ENCODE measurements at places on chromosomes 11 and 22.
A peak's percentile ranks its signal among the peaks of the same experiment; 100 is the strongest.

GRCh38 chr11:43895601-43896000 is 15.0 kb downstream of the ALKBH3 start:
- DNase-seq = no peak

DNA sequence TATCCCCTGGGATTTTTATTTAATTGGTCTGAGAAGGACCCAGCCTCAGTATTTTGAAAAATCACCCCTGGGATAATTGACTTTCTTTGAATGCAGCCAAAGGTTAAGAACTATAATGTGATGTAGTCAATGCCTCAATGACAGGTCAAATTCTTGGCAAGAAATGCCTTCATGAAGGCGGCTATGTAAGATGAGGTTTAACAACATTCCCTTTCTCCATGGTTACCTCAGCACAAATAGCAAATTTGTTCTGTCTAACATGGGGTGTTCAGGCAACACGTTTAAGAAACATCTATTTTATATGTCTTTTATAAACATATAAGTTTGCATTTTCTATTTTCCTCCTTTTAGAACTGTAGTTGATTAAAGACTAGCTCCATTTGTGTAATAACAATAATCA is 5.3 kb downstream of the SLN start:
- DNase-seq = no peak

DNA sequence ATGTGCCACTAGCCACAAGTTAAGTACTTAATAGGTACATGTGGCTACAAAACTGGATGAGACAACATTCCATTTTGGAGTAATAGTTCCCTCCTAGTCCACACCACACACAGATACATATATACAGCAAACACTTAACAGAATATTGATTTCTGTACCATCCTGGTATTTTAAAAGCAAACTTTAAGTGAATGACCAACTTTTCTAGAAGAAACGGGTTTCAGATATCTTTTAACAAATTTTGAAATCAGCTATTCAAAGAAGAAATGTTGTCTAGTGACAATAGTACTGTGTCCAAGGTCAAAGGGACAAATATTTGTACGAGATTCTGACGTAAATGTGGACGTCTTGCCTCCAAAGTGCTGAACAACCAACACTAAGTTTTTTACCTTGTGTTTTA is 12.3 kb upstream of the CARD16 start:
- no peak for DNase-seq

DNA sequence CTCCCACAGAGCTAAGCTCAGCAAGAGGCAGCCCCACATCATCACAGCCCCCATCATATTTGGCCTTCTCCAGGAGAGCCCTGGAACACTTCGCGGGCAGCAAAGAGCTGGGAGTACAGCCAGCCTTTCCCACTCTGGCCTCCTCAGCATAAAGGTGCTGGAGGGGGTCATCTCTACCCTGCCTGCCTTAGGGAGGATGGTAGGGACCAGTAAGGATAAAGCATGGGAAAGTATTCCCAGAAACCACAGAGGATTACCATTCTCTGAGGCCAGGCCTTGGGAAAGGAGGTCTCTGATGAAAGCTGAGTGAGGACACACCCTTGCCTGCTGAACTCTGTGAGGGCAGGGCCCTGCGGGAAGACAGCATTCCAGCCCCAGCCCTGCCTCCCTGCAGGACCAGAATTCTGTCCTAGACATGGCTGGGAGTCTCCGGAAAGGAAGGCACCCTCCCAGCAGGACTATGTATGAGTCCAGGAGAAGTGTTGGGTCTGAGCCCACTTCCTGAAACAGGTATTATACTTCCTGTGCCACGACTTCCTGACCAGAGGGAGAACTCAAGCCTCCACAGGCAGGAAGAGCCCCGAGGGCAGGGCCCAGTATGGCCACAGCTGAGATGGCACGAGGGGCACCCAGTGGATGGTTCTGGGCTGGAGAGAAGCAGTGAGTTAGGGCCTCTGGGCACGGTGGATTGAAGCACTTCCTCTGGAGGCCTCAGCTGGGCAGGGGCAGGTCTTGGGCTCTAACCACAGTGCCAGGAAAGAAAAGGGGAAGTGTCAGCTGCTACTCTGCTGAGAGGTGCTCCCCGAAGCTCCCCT is 12.9 kb upstream of the CASTOR1 start:
- no peak for DNase-seq

DNA sequence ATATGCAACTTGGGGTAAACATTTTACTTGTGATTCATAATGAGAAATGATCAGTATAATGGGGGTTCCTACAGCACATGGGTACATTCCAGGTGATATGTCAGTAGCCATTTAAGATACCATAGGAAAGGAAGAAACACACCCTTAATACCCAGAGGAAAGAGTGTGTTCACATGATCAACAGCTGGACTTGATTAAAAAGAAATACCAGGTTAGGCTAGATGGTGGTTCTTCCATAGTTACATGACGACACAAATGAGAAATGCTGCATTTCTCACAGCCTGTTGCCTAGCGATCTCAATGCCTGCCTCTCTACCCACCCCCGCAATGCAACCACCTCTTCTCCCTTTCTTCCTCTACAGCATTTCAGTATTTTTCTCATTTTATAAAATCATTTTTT is 96.8 kb downstream of the TTC28 start:
- DNase-seq = no peak

DNA sequence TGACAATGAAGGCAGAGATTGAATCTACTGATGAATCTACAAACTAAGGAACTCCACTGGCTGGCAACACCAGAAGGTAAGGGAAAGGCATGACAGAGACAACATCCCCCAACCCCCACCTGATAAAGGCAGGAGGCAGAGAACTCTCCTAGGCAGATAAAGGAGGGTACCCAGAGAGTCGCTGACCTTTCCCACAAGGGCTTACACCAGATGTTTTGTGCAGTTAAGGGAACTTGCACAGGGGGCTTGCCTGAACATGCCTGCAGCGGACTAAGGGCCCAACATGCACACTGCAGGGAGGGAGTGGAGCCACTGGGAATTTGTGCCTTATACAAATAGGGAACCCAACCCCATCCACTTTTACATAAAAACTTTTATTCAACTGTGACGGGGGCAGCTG is 1996.9 kb upstream of the RAG2 start:
- no peak for DNase-seq

DNA sequence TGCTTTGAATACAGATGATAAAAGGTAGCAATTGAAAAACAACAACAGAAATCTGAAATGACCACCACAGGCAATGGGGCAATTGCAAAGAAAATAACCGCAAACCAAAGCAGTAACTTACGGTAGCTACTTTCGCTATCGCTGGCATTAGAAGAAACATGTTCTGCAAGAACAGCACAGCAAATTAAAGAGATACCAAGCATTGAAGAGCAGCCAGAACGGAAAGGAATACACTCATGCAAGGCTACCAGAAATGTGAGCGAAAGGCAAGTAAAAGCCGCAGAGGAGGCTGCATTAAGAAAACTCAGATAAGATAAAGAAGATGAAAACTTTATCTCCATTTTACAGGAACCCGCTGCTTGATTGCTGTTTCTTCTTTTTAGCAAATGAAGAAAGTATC is 194.1 kb upstream of the CCDC90B start:
- DNase-seq = no peak

DNA sequence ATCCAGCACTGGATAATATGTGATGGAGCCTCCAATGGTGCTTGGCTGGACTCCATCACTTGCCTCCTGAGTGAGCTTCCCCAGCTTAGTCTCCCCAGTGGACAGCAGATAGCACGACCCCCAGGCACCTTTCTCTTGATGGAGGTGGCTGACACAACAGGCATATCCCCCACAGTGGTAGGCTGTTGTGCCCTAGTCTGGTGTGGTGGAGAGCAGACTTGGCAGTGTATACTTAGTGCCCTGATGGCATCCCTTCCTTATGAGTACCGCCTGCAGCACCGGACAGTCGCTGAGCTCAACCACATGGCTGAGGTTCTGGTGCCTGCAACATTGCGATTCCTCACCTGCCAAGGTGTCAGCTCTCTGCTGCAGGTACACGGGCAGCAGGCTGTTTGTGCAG is 50.1 kb downstream of the DNHD1 start:
- DNase-seq = no peak

- no peak for DNase-seq
These were observed 33.8 kb upstream of the APOA1 start for GRCh38 chr11:116871248-116871647.

DNA sequence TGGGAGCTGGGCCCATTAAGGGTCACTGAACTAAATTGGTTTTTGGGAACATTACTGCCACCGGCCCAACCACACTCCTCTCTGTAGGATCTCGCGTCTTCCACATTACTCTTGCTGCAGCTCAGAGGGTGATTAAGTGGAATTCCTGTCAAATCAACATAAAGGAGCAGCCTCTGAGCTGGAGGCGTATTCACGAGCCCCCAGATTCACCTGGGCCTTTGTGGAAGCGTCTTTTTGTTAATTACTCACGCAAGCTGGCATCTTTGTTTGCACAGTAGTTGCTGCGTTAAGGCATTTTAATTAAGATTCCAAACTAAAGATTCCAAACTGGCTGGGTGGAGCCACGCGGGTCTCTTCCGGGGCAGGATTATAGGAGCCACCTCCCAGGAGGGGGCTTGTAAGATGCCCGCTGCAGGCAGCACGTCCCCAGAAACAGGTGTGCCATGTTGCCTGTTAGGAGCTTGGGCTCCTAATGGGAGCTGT is 21.5 kb upstream of the RFPL3 start:
- DNase-seq = no peak

DNA sequence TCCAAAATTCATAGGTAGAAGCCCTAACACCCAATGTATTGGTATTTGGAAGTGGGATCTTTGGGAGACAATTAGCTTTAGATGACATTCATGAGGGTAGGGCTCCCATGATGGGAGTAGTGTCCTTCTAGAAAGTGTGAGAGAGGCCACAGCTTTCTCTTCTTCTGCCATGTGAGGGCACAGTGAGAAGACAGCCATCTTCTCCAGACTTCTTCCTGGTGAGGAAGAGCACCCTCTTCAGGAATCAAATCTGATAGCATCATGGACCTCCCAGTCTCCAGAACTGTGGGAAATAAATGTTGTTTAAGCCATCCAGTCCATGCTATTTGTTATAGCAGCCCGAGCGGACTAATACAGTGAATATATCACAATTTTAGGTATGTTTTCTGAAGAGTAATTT is 96.9 kb downstream of the CNTN5 start:
- peak; percentile 5 for DNase-seq

GRCh38 chr11:10329356-10329755 is 24.5 kb downstream of the ADM start:
- no peak for DNase-seq

- DNase-seq = no peak
These were observed 18.8 kb upstream of the AMPD3 start for GRCh38 chr11:10436224-10436623.

DNA sequence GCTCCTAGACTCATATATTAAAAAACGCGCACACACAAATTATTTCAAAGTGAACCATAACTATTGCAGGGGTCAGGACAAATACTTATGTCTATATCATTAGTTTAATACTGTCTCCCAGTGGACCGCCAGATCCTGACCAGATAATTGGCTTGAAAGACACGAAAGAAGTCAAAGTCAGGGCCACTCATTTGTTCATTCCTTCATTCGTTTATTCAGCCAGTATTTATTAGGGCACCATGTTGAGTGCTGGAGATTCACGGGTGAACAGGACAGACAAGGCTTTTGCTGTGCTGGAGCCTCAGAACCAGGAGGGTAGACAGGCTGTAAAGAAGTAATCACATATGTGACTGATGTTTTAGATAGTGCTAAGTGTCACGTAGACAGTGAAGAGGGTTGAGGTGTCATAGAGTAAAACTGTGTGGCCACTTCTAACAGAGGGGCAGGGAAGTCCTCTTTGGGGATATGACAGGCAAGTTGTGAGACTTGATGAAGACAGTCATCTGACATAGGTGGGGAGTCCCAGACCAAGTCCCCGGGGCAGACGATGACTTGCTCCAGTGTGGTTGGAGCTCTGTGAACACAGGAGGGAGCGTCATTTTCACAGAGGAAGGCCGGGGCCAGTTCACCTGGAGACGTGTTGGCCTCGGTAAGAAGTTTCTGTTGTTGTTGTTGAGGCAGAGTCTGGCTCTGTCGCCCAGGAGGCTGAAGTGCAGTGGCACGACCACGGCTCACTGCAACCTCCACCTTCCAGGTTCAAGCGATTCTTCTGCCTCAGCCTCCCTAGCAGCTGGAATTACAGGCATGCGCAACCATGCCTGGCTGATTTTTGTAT is 25.9 kb downstream of the RBX1 start:
- DNase-seq = no peak

DNA sequence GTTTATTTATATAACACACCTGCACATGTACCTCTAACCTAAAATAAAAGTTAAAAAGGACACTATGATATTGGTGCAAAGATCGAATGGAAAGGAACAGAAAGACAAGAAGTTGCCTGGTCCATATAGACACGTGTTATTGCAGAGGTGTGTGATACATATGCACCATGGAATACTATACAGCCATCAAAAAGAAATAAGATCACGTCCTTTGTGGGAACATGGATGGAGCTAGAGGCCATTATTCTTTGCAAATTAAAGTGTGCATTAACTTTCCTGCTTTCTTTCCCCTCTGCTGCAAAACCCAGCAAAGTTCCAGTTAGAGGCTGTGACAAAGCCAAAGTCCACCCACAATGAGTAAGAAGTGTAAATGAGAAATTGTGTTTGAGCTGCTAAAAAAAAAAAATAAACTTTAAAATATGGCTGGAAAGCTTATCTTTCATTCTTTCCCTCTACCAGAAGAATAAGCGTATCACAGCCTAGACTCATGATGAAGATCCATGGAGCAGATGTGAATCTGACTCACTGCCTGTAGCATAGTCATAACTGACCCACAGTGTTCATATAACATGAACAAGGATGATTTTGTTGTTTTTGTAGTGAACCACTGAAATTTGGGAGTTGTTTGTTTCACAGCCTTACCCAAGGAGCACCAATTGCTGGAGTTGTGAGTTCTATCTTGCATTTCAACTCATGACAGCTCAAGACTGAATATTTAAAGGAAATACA is 9.6 kb downstream of the OR52K1 start:
- DNase-seq = no peak

- DNase-seq = peak; percentile 38
These were observed 525 bp downstream of the DGCR2 start for GRCh38 chr22:19121631-19122142.

GRCh38 chr22:36795633-36796032 is 19.7 kb upstream of the IFT27 start:
- no peak for DNase-seq

DNA sequence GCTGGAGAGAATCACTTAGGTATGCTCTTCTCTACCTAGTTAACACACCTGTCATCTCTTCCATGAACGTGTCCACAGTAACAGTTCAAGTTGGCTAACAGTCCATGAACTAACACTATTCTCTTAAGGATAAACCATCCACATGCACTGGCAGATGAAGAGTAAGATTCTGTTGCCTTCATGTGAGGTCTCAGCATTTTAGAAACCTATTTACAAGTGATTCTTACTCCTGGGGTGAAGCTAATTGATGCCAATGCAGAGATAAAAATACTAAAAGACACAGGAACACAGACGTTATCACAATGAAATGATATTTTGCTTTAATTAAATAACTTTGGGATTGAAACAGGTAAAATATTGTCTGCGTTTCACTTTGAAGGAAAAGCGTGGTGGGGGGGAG is 1.3 kb downstream of the LRRC4C start:
- DNase-seq = no peak
